ENCODE measurements at places on chromosomes 5 and 9.

- DNase-seq = peak; percentile 69
Observed at GRCh38 chr5:160434022-160434531, 12.4 kb downstream of the PTTG1 start.

DNA sequence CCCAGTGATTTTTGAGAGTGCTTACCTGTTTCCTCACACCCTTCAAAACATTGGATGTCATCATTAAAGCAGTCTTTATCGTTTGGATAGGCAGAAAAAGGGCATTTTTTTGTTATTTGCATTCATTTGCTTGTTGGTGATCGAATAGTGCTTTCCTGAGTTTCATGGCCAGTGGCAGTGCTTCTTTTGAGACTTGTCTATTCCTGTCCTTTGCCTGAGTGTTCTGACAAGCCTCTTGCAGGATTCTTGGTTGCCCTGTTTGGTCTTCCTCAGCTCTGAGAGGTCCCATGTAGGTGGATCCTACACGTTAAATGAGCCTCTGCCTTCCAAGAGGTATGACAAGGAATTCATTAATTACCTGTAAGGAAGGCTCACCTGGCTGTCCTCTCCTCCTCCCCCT, 52.8 kb downstream of the DAB2IP start:
- no peak for DNase-seq

- no peak for DNase-seq
Observed at GRCh38 chr5:170501931-170502330, 1.9 kb upstream of the KCNIP1 start.

- DNase-seq = no peak
Observed at GRCh38 chr5:145787001-145787400, 48.1 kb downstream of the PRELID2 start.

- peak; percentile 79 for DNase-seq
Observed at GRCh38 chr5:107805824-107806223, 135.1 kb upstream of the EFNA5 start.

DNA sequence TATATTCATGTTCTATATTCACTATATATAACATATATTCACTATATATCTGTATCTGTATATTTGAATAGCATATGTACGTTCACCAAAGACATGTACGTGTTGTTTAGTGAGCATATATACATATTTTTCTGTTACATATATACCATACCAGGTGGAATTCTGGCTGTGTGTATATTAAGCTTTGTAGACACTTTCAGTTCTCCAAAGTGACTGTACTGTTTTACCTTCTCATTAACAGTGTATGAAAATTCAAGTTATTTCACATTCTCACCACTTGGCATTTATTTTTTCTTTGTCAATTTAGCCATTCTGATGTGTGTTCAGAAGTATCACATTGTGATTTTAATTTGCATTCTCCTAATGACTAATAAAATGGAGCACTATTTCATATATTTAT, 52.2 kb downstream of the DROSHA start:
- DNase-seq = no peak

- DNase-seq = no peak
Observed at GRCh38 chr9:135759676-135760300, 57.8 kb downstream of the KCNT1 start.

DNA sequence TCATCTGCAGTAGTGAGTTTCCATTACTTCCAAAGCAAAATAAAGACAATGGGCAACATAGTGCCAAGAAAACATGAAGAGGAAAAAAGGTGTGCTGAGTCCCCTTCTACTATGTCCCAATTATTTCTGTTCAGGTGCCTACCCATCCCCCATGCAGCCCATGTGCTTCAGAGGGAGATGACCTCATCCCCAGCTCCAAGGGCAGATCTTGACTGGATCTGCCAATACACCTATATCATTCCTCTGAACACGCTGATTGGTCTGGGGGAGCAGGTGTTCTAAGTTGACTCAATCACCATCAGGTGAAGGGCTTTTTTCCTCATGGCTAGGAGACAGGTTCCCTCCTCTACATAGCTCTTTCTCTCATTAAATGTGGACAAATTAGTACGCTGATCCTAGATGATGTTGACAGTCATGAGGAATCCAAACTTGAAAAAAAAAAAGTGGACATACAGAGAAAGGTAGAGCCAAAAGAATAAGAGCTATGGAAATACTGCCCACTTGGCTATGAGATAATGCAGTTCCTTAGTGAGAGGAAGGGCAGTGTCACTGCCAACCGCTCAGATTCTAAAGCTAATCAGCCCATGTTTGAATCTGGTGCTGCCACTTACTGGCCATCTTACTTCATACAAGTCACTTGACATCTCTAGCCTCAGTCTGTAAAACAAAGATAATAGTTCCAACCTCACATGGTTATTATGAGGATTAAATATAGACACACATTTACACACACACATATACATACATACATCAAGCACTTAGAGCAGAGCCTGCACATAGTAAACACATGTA, 23.1 kb downstream of the PRELID2 start:
- DNase-seq = peak; percentile 33

- DNase-seq = no peak
Observed at GRCh38 chr5:72760259-72760658, 56.2 kb upstream of the TNPO1 start.

- no peak for DNase-seq
Observed at GRCh38 chr9:92297611-92298010, 4.1 kb upstream of the IARS1 start.

Data from SK-N-DZ (cell line).